ENCODE measurements at places on chromosomes 12 and 14.

- DNase-seq, result no peak
These were observed 7.5 kb downstream of the REC8 start for GRCh38 chr14:24179294-24179960.

GRCh38 chr12:89319122-89319521 is 33.2 kb downstream of the DUSP6 start:
- no peak for DNase-seq

DNA sequence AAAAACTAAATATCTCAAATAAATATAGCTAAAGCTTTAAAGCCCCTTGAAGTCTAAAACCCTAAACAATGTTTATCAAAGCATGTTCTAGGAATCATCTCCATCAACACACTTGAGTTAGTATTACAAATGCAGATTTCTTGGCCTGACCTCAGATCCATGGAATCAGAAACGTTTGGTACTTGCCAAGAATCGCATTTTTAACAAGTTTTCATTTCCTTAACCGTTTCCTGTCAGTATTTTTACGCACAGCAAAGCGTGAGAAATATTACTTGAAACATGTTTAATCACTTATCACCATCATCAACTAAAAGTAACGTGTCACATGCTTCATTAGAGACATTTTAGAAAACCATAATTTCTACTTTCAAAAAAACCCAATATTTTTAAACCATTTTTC is 9.7 kb downstream of the SLCO1C1 start:
- no peak for DNase-seq

DNA sequence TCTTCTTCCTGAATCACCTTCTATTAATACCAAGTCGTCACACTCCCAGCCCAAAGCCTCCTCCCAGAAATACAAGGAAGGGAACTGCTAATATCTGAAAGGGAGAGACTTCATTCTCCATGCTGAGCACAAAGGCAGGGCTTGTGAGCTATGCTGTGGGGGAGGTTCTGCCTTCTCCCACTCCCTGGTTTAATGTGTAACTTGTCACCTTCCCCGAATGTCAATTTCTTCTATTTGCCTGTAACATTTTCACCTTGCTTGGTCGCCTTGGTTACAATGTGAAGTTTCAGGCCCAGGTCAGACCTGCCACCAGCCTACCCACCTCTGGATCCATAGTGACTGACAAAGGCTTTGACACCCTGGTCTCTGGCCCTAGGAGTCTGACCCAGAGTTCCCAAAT is 82.0 kb upstream of the ESRRB start:
- no peak for DNase-seq

DNA sequence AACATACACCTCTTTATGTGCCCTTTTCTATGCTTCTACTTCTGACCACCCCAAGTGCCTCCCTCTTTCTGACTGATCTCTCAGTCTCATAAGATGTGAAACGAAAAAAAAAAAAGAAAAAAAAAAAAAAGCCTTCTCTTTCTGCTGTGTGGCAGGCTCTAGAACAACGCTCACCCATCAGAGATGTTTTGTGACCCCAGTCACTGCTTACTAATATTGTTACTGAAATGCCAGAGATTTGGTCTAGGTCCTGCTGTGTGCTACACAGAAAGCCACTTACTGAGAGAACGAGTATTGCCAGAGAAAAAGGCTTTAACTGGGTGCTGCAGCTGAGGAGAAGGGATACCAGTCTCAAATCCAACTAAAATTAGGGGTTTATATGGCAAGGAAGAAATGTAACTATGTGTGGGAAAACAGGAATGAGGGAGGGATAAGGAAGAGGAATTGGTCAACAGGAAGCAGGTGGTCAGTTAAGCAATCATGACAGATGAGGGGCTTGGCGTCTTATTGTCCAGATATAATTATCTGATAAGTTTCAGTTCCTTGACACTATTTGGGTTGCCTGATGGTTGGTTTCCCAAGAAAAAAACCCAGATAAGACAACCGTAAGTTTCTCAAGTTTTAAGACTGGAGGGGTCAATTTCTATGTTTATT is 149.0 kb downstream of the NAV3 start:
- no peak for DNase-seq

GRCh38 chr12:3129301-3130056 is 52.3 kb downstream of the TSPAN9 start:
- peak; percentile 46 for DNase-seq

All from activated CD4-positive, alpha-beta T cell treated with anti-CD3 and anti-CD28 coated beads, Interleukin-2, amount 50 U/mL, for 16 hours (primary cell).